ENCODE measurements at places on chromosomes 13 and 19. TPM values are rescaled to one million over a fixed set of nuclear protein-coding genes. Genes with fewer than 3 reads are reported as not detected.

Gene TMEM150B
- total RNA-seq, result 17.1 TPM

Gene MTRF1
- total RNA-seq, result 2.5 TPM

Gene OLFM2
- total RNA-seq, result 8.6 TPM

Gene GARIN5A
- not detected for total RNA-seq

Gene NFKBIB
- total RNA-seq, result 23.0 TPM

Gene TMEM145
- not detected for total RNA-seq

Gene FCGBP
- 17.4 TPM for total RNA-seq

Gene PROZ
- total RNA-seq, result not detected

Gene HOMER3
- 43.1 TPM for total RNA-seq

Gene PRSS57
- not detected for total RNA-seq
